IPS DF 19.7 (cell line): ENCODE measurements at places on chromosomes 12 and 14.

GRCh38 chr12:128914908-128915563 lies 61.8 kb downstream of the GLT1D1 start:
- DNase-seq = no peak

GRCh38 chr14:80519002-80519401 lies 307.7 kb upstream of the DIO2 start:
- DNase-seq = no peak

- no peak for DNase-seq
These were observed 20.7 kb downstream of the CLSTN3 start for GRCh38 chr12:7150841-7151240.

- no peak for DNase-seq
These were observed 47.2 kb downstream of the SMUG1 start for GRCh38 chr12:54141431-54142113.
